ENCODE measurements at places on chromosomes 4 and X.

DNA sequence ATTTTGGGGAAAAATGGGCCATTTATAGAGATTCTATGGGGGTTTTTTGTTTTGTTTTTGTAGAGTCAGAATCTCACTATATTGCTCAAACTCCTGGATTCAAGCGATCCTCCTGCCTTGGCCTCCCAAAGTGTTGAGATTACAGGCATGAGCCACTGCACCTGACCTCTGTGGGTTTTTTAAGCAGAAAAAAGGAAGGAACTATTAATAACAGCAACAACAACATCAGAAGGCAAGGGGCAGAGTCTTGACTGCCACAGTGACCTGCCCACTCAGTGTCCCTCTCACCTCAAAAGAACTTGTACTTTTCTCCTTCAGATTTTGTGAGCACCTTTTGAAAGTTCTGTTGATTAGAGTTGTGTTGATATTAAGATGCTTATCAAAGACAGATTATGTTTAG is 48.1 kb downstream of the FNIP2 start:
- DNase-seq = no peak

GRCh38 chr4:38132843-38133662 is 172.9 kb downstream of the PTTG2 start:
- no peak for DNase-seq

DNA sequence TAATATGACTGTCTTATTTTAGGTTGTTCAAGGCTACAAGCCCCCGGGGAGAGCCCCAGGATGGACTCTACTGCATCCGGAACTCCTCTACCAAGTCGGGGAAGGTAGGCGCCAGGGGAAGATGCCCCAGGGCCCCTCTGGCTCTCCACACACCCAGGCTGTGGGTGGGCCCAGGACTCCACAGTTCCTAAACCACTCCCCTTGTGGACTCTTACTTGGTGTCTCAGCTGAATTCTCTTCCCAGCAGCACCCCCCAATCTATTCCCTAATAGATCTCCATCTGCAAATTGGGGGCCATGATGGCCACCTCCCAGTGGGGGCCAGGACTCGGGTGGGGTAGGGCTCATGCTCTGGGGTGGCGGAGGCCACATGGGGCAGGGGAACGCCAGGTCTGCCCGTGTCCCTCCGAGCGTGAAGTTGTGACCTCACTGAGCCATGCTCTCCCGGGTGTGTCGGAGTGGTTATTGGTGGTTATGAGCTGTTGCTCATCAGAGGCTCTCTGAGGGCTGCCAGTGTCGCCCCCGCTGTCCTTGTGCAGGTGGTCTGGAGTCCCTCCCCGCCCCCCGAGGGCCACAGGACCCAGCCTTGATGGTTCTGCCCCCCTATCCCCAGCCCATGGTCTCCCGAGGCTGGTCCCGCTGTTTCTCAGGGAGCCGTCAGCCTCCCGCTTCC is 11.2 kb upstream of the ADD1 start:
- no peak for DNase-seq

GRCh38 chr4:83153417-83153816 is 38.9 kb upstream of the PLAC8 start:
- no peak for DNase-seq

DNA sequence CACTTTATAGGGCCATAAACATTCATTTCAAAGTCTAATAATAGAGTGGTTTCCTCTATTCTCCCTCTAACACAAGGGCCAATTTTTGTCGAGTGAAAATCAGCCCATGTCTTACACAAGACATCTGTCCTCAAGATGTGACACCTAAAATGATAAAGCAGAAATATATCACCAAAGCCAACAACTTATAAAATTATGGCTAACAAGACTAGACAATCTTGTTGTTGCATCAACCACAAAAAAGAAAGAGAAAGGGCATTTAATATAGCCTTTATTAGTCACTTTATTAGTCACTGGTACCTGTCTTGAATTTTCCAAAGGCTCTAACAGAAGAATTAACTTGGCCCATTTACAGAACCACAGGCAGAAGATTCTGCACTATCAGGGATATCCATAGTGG is 161.6 kb downstream of the SMIM20 start:
- DNase-seq = no peak

DNA sequence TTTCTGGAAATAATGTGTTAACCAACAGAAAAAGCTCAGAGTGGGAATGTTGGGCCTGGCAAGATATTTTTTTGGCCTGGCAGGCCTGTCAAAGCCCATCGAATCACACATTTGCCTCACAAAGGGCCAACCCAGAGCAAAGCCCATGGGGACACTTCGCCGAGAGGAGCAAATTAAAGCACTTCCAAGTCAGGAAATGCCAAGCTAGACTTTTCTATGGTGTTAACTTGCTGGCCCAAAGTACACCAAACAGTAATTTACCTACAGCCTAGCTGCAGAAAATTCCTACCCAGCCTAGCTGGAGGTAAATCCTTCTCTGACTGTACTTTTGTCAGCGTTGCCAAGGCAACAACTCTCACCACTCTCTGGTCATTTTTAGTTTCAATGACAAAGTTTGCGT is 288.6 kb upstream of the LDB2 start:
- DNase-seq = peak; percentile 39

DNA sequence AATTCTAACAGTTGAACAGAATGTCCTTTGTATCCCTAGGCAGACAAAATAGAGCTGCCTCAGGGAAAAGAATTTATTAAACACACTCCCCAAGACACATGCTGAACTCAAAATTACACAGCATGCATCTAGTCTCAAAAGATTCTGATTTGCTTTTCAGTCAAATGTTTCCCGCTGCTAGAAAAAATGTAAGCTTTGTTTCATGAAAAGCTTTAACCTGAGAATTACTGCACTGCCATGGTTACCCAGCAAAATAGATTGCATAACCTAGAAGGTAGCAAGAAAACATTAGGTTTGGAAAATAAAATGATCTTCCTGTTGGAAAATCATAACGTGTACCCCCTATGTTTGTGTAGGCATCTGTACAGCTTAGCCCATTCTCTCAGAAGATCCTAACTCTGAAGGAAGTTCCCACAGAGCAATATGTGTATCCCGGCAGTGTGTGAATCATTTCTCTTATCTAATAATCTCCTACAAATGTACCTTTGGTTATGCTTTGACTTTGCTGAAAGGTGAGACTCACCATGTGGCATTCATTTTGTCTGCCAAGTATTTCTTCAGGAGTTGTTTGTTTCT is 646.9 kb downstream of the STPG2 start:
- peak; percentile 0 for DNase-seq

DNA sequence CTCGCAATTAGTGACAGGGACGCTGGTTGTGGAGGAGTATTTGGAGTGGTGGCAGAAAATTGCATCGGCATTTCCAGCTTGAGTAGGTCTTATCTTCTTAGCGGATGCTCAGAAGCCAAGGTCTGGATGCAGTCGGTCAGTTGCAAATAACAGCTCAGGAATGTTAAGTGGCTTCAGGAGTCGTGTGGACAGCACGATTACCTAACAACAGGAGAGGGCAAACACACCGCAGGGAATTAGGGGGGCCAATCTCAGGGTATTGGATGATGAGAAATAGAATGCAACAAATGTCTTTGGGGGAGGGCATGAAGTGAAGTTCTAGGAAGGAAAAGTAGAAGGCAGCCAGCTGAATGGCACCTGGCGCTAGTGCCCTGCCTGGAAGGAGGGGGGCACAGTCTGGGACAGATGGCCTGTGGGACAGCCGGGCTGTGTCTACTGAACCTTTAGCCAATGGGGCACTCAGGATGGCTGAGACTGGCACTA is 11.8 kb downstream of the RASL11B start:
- DNase-seq = peak; percentile 60

DNA sequence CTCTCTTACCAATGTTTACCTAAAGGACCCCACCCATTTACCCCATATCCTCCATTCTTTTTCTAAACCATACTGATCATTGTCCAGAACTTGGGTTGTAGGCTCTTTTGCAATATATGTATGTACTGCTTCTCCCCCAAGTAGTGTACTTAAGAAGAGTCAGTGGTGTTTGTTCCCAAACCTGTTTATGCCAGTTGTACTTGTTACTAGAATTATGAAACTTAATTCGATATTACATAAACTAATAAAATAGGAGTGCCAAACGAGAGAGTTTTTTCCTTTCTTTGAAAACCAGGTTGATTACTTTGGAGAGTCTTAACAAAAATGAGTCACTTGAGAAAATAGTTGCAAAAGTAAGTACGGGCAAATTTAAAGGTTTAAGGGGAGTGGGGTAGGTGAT is 96.3 kb downstream of the GEMIN8 start:
- DNase-seq = no peak

GRCh38 chr4:1534095-1534872 is 128.0 kb upstream of the NKX1-1 start:
- DNase-seq = no peak

- no peak for DNase-seq
Measured at GRCh38 chr4:10153161-10153560, 36.6 kb upstream of the WDR1 start.

DNA sequence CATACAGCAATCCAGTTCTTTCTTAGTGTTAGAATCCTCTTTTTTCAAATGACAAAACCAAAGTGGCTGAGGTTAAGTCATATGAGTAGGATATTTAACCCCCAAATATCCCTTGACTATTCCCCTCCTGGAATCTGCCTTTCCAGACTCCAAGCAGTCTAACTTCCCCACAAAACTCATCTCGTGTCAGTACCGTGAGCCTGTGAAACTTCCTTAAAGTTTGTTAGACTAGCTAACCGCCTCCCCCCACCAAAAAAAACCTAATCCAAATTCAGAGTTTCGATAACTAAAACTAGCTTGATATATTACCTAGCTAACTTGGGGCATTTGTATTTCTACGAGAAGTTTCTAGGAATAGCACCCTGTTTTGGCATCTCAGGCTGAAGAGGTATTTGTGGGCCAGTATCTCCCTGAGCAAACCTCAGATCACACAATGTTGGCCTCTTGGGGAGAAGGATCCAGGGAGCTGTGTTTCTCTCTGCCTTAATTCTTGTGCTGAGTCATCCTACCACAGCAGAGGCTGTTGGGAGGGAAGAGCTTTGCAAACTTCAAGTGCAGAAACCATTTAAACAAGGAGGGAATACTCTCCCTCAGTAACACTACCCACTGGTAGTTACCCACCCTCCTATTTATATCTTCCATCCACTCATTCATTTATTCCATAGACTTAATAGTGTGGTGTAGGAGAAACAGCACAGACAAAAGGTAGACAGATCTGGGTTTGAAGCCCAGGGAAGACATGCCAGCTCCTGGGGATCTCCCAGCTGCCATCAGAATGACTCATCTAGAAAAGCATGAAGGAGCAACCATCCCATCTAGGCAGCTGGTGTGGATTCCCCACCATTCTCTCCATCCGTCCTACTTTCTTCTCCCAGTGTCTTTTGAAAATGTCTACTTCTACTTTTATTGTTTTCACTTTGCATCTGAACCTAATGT is 39.3 kb upstream of the TXK start:
- DNase-seq = peak; percentile 3

- peak; percentile 71 for DNase-seq
Measured at GRCh38 chrX:71532078-71532752, 689 bp upstream of the OGT start.

DNA sequence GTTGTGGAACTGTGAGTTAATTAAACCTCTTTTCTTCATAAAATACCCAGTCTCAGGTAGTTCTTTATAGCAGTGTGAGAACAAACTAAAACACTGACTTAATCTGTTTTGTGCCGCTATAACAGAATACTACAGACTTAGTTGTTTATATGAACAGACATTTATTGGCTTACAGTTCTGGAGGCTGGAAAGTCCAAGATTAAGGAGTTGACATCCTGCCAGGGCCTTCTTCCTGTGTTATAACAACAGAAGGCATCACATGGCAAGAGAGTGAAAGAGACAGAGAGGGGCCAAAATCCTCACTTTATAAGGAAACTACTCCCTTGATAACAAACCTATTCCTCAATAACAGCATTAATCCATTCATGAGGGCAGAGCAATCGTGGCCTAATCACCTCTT is 42.5 kb upstream of the KCNIP4 start:
- DNase-seq = peak; percentile 56

DNA sequence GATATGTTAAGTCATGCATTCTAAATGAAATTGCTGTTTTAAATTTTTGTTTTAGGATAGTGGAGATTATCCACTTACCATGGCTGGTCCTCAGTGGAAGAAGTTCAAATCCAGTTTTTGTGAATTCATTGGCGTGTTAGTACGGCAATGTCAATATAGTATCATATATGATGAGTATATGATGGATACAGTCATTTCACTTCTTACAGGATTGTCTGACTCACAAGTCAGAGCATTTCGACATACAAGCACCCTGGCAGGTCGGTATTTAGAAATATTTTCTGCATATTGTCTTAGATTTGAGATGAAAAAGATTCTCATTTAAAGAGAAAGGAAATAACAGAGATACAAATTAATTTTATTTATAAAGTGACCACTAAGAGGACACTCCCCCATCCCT is 83.6 kb downstream of the STAG2 start:
- DNase-seq = no peak

- DNase-seq = peak; percentile 25
Measured at GRCh38 chrX:44570522-44570921, 27.9 kb upstream of the FUNDC1 start.

DNA sequence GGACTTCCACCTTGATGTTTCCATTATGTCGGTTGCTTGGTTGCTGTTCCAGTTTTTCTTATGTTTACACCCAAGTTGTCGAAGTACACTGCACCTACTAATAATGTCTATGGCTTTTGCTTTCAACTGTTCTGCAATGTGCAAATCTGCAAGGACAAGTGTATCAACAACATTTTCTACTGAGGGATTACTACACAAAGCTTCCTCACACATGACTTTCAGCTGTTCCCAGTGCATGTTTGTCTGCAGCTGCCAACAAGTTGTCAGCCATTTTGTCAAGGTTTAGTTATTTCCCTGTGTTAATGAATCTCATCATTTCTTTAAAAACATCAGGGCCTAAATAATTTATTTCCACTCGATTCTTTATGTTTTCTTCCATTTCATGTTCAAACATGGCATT is 45.4 kb upstream of the UGT2A3 start:
- no peak for DNase-seq

GRCh38 chr4:3026540-3026939 is 47.8 kb downstream of the HTT-AS start:
- DNase-seq = no peak

DNA sequence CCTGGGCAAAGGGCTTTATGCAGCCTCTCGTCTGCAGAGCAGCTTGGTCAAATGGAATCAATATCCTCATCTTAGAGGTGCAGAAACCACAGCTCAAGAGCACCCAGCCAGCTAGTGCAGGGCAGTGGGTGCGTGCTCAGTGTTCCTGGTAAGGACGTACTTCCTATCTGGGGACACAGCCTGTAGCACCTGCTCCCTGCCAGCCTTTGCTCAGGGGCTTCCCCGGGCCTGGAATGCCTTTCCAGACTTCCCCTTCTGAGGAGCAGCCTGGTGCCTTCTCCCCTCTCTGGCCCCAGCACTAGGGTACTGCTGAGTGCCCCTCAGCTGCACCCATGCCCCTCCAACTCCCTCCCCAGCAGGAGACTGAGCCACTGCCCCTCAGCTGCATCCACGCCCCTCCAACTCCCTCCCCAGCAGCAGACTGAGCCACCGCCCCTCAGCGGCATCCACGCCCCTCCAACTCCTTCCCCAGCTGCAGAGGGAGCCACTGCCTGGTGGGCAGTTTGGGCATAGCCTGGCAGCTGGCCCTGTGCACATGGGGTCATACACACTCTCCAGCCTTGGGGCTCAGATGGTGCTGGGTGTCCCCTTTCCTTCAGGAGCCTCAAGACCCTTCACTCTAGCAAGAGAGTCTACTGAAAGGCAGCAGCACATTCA is 42.2 kb upstream of the AFAP1 start:
- DNase-seq = no peak
